Placental epithelial cell (primary cell): ENCODE measurements at places on chromosomes 4 and X. TPM values are rescaled to one million over a fixed set of nuclear protein-coding genes. Genes with fewer than 3 reads are reported as not detected.

The SH2D1A gene
- total RNA-seq = not detected in 2 replicates

The DAPP1 gene
- total RNA-seq = 71.1 and 96.5 TPM in 2 replicates

The SCML2 gene
- total RNA-seq = 0.79 and 0.98 TPM in 2 replicates

The SOWAHB gene
- total RNA-seq = 2.4 and 11.4 TPM in 2 replicates

The LNX1 gene
- total RNA-seq = under 0.01 and 0.22 TPM in 2 replicates
